ENCODE measurements at places on chromosomes 13 and 19. TPM values are rescaled to one million over a fixed set of nuclear protein-coding genes. Genes with fewer than 3 reads are reported as not detected.
A peak's percentile ranks its signal among the peaks of the same experiment; 100 is the strongest.

GRCh38 chr19:48390188-48391099 lies 907 bp downstream of the KDELR1 start:
- no peak for DNase-seq

KCNN4 gene
- 1.6 TPM for polyA plus RNA-seq

ZNF383 gene
- 15.5 TPM for polyA plus RNA-seq

DNA sequence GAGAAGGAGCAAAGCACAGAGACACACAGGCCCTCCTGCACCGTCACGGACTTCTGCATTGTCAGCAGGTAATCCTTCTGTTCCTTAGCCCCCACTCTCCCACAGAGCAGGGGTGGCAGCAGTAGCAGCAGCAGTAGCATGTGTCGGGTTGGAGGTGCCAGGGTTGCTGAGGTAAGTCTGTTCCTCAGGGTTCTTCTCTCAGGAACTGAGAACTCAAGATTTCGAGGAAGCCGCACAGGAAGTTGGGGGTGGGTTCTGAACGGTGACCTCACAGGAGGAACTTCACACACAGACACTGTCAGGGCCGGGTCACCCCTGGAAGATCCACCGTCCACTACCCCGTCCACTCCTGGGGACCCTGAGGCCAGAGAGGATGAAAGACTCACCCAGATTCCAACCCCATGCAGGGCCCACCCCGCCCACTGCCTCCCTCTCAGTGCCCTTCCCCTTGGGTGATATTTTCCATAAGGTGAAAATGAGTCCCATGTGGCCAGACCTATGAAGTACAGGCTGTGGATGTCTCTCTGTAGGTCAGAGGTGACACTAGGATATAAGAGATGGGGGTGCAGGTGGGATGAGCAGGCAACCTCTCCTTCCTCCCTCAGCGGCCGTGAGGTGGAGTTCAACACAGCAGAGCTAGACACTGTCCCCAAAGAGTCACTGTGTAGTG lies at the start of gene SIGLEC12:
Gene SIGLEC12, minus strand, starts transcription at position 207 of the 670 bp plus-strand sequence. Its CDS starts 67 bp downstream, at position 140.
- no peak for DNase-seq

GRCh38 chr13:42706286-42706685 lies 75.1 kb upstream of the FAM216B start:
- DNase-seq, result no peak

DIAPH3 gene
- polyA plus RNA-seq, result 16.9 TPM

CYP2A6 gene
- polyA plus RNA-seq, result 0.35 TPM

- DNase-seq, result no peak
Measured at GRCh38 chr19:48181505-48181904, 11.0 kb downstream of the ZSWIM9 start.

HTR2A gene
- 1.0 TPM for polyA plus RNA-seq

DNA sequence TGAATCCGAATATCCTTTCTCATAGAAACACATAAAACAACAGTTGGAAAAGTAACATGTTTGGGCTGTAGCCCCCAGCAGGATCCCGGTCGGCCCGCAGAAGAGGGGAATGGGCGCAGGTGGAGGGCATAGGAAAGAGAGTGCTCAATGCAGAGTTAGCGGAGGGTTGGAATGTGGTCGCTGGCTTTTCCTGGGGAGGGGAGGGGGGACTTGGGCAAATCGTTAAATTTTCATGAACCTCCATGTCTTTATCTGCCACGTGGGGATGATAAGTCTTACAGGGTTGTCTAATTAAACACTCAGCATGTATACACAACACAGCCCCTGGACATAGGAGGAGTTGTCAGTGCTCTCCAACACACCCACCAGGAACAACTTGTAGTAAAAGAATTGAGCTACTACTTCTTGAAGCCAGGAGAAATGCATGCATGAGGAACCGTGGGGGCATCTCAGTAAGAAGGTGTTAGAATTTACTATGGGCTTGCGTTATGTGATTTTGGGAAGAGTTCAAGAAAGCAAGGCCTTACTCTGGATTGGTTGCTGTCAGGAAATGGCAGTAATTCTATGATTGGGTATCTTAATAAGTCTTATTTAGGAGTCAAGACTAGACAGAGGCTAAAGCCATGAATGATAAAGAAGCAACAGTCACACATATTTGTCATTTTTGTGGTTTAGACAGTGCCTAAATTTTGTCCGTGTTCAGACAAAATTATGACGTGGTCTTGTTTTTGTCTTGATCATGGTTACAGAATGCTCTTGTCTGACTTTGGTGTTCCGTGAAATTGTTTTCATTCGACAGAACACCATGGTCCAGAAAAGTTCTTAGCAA lies 671 bp upstream of the SLC46A3 start:
- no peak for DNase-seq

DNA sequence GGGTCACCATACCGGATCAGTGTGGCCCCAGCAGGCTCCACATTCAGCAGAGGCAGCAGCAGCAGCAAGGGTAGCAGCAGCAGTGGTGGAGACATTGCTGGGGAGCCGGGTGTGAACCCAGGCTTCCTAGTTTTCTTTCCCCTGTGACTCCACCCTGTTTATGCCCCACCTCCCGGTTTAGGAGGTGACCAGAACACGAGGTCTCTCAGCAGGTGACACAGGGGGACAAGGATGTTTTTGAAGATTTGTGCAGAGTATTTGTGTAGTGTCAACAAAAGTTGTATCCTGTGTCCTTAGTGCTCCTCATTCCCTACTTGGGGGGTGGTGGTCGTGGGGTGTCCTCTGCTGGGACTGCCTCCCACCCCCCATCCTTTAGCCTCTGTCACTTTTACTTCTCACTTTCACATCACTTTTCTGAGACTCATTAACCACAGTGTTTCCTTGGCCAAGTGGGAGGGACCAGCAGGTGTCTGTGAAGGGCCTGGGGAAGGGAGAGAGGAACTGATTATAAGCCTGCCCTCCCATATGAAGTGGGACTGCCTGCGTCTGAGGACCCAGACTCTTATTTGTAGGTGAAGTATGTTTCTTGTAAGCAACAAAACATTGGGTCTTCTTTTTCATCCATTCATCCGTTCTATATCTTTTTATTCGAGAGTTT lies 15.6 kb upstream of the KCNC3 start:
- no peak for DNase-seq

ZNF813 gene
- 9.4 TPM for polyA plus RNA-seq

DNA sequence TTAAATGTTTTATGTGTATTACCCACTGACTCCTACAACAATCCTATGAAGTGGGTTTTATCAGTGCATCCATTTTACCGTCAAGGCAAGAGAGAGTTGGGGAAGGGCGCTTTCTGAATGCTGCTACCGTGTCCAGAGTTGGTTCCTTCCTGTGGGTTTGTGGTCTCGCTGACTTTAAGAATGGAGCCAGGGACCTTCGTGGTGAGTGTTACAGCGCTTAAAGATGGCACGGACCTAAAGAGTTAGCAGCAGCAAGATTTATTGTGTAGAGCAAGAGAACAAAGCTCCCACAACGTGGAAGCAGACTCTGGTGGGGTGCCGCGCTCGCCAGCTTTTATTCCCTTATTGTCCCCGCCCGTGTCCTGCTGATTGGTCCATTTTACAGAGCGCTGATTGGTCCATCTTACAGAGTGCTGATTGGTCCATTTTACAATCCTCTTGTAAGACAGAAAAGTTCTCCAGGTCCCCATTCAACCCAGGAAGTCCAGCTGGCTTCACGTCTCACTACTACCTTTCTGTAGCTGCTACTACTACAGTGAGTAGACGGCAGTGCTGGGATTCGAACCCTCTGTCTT lies 6.1 kb downstream of the OSCAR start:
- DNase-seq, result no peak

GRCh38 chr19:16589917-16590316 lies 17.7 kb upstream of the SLC35E1 start:
- DNase-seq, result no peak

DNA sequence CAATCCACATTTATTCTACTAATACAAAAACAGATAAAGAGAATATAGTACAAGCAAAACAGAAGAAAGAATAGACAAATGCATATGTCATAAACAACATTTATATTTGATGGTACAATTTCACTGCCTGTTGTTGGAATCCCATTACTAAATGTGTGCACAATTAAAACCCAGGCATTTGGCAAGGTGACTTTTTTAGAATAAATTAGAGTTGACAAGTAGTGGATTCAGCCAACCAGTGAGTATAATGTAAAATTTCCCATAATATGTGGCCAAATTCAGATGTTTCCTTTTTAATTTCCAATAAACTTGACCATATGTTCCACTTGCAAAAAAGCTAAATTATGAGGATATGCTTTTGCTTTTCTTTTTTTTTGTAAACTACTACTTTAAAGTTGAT lies 1578.8 kb downstream of the OLFM4 start:
- DNase-seq, result no peak

FOXO1 gene
- 15.4 TPM for polyA plus RNA-seq

DNA sequence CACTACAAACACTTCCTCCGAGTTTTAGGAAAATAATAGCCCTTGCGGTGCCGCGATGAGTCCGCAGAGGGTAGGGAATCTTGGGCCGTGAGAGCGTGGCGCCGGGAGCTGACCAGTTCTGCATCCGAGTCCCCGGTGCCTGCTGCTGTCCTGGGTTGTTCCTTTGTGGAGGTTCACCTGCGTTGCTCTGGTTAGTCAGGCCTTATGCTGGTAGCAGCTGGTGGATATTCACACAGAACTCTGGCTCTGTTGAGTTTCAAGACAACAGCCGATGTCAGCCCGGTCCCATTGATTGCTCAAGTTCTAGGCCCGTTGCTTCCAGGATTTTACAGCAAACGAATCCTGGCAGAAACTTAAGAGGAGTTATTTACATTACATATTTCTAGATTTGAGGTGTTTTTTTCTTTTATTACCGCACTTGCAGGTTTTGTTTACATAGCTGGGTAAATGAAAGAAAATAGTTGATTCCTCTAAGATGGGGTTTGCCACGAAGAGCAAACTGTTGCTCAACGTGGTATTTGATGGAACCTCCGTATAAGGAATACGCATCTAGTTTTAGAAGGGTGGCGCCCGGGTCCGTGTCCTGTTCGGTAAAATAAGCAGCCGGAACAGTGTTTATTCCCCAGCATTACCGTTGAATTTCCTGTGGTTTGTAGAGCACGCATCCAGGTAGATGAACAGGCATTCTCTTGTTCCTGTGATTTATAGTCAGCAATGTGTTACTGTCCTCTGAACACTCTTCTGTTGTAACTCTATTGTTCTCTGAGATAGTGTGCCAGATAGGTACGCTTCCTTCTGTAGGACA lies 1.3 kb downstream of the CLDN10 start:
- no peak for DNase-seq

DNA sequence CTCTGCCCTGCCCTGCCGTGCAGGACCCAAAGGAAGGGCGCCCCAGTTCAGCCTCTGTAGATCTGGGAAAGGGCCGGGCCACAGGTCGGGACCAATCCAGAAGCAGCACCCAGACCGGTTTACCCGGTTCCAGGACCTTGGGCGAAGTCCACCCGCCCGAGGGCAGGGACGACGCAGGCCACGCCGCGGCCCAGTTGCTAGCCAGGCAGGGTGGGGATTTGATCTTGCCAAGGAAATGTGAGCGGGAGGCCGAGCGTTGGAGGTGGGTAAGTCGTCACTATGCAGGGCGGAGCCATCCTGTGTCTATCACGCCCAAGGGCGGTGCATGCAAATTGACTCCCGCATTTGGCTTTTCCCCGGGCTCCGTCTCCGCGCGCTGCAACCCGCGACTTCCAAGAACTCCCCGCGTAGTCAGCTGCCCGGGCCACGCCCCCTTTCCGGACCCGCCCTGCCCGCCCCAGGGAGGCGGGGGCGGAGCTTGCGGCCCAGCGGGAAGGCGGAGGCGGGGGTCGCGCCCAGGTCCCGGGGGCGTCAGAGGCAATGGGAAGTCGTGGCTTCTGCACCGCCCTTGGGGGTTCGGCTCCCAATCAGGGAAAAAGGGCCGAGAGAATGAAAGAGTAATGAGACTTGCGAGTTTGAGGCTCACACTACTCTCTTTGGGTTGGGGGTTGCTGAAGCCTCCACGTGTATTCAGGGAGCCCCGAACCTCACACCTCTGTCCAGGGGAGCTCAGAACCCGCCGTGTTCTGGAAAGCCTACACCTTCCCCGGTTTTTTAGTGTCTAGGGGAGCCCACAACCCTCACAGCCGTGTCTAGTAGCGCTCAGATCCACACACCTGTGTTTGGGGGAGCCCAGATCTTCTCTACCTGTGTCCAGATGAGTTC lies 12.8 kb downstream of the IER2 start:
- DNase-seq, result peak; percentile 97

GRCh38 chr13:99374994-99375737 lies 68.0 kb upstream of the GPR183 start:
- DNase-seq, result no peak

DNA sequence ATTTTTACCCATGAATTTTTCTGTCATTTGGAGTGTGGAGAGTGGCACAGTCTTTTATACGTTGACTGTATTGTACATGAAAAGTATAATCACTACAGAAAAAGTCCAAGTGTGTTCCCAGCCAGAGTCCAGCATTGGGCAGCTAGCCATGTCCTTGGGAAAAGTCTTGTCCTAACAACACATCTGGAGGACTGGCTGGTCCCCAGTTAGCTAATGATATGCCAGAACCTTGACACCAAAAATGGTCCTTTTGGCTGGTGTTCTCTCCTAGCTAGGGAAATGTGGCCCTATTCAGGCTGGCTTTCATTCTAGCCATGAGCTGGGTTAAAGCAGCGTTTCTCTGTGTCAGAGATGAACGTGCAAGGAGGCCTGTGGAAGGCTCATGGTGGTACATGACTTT lies 98.9 kb downstream of the ESD start:
- DNase-seq, result no peak

DNA sequence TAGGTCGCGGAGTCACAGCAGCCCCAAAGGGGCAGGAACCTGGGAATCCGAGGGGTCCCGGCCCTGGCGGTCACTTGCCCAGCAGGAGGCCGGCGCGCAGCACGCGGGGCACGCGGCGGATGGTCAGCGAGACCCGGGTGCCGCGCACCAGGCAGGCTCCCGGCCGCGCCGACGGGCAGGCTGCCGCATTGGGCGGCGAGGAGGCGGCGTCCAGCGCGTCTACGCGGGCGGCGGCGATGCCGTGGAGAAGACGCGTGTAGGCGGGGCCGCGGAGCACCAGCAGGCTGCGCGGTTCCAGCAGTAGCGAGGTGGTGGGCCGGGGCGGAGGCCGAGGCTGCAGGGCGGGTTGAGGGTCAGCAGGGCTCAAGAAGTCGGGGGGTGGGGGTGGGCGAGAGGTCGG lies 607 bp upstream of the SYNE4 start:
- DNase-seq, result no peak

DNA sequence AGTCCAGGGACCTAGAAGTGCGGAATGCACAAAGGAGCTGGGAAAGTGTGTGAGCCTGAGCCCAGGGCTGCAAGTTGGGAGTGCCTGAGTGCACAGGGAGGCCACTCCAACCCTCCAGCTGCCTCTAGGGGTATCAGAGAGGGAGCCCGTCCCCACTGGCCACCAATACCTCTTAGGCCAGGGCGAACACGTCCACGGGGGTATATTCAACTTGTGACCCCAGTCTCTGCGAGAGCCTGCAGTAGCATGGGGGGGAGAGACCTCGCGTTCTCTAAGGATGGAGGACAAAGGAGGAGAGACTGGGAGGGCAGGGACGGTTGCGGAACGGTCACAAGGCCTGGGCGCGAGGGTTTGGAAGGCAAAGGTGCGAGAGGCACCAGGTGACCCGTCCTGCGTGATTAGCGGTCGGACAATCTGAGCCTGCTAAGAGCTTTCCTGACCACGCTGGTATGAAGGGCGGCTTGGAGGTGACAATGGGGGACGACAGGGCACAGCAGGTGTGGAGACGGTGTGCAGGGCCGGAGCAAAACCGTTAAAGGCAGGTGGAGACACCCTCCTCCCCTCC lies 676 bp downstream of the CD320 start:
- no peak for DNase-seq

SPC24 gene
- polyA plus RNA-seq, result 25.5 TPM

GRCh38 chr13:113292021-113292862 lies 4.8 kb upstream of the LAMP1 start:
- peak; percentile 48 for DNase-seq

- DNase-seq, result no peak
Measured at GRCh38 chr19:46904114-46905060, 43.6 kb downstream of the ARHGAP35 start.
